Activated naive CD4-positive, alpha-beta T cell (primary cell): ENCODE measurements at places on chromosomes 11 and 22.

- no peak for DNase-seq
Measured at GRCh38 chr11:63910675-63911074, 6.3 kb downstream of the RCOR2 start.

GRCh38 chr11:33656768-33657167, 43.9 kb downstream of the C11orf91 start:
- DNase-seq = no peak

- no peak for DNase-seq
Measured at GRCh38 chr11:113384551-113384950, 3.0 kb upstream of the ANKK1 start.

GRCh38 chr11:103111400-103111799, 2.2 kb downstream of the DYNC2H1 start:
- no peak for DNase-seq

DNA sequence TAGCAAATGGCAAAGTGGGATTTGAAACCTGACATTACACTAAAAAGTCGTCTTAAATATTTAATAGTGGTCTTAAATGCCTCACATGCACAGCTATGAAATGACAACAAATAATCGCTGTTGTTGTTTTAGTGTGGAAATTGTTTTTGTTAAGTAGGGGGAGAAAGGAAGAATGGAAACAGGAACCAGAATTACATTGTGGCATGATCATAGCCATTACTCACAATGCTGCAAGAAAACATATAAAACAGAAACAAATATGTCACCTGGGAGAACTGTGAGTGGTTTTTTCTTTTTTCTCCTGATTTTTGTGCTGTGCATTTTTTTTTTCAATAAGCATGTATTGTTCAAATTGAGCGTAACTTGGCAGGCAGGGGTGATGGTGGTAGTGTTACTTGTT, 22.9 kb downstream of the FAM76B start:
- DNase-seq = no peak

GRCh38 chr11:119055901-119056300, 1.1 kb downstream of the HYOU1 start:
- DNase-seq = no peak

DNA sequence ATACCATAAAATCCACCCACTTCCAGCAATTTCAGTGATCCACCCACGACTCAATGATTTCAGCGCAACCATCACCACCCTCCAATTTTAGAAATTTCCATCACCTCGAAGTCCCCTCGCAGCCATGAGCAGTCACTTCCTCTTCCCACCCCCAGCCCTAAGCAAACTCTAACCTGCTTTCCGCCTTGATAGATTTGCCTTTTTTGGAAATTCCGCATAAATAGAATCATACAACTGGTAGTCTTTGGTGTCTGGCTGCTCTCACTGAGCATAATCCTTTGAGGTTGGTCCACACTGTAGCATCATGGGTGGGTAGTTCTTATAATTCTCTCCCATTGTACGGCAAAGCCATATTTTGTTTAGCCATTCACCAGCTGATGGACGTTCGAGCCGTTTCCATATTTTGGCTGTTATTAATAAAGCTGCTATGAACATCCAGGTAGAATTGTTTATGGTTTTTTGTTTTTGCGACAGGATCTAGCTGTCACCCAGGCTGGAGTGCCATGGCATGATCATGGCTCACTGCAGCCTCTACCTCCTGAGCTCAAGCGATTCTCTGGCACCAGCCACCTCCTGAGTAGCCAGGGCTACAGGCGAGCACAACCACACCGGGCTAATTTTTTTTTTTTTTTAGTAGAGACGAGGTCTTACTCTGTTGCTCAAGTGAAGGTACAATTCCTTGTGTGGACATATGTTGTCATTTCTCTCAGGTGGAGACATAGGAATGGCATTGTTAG, 16.0 kb downstream of the PIM3 start:
- no peak for DNase-seq

DNA sequence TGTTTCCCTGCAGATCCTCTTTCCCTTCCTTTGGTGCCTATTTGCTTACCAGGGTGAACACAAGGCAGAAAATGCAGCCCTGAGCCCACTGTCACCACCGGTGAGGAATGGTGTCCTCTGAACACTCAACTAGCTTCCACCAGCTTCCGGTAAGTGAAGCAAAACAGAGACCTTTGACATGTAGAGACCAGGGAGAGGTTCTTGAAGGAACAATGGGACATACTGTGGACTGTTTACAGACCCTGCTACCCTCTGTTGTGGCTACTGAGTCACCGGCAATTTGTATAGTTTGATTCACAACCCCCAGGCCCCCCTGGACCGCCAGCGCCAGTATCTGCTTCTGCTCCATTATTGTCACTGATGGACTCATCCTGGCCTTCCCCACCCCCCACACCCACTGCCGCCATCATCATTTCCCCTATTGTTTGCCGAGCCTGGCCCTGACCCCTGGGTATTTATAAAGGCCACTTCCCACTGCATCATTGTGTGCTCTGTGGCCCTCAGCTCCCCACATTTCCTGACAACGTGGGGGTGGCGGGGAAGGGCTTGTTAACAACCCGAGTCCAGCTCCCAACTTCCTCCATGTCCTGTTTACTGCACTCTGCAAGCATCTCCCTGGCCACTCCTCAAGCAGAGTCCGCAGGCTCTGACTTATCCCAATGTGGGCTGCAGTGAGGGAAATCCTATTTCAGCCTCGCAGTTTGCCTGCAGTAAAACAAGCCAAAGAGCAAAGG, 252.9 kb downstream of the ETS1 start:
- DNase-seq = no peak

- DNase-seq = no peak
Measured at GRCh38 chr11:130452940-130453339, 4.5 kb downstream of the ADAMTS15 start.

DNA sequence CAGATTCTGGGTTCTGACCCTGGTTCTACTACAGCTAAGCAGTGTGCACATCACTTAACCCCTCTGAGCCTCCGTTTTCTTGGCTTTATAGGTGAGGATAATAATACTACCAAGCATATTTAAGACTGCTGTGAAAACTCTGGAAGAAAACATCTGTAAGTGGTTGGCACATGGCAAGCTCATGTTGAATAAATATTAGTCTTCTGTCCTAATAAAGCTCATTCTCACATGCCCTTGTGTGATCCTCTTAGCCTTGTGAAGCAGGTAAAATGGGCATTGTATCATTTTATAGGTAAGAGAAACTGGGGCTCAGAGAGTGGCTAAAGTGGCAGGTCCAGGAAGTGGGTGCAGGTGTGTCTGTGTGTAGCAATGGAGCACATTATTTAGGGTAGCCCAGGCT, 8.5 kb downstream of the PKNOX2 start:
- no peak for DNase-seq

DNA sequence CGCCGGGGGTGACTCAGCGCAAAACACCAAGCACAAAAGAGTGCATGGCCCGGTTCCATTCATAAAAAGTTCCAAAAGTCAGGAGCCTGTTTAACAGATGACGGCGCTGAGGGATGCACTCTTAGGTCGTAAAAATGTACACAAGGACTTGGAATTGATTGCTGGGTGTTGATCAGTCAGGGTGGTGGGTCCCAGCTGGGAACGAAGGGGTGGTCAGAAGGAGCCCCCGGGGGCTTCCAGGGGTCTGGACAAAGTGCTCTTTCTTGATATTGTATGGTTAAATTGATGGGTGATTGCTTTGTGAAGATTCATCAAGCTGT, 20.7 kb downstream of the IFITM10 start:
- no peak for DNase-seq

GRCh38 chr11:77413850-77414460, 59.9 kb downstream of the PAK1 start:
- no peak for DNase-seq

DNA sequence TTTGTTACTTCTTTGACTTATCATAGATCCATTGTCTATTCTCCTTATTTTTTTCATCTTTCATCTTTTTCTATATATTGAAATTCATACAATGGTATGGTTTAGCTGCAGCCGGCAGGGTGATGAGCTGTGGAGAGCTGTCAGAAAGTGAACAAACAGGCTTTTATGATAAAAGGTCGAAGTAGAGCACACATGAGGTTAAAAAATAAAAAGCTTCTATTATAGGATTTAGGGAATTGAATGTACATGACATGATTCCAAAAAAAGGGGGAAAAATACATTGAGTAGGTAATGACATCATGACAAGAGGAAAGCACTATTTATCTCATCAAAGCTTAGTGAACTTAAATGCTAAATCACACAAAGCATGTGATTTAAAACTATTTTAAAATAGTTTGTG, 884.8 kb downstream of the METTL15 start:
- no peak for DNase-seq

GRCh38 chr22:38793317-38793716, 626 bp downstream of the DNAL4 start:
- DNase-seq = no peak

- no peak for DNase-seq
Measured at GRCh38 chr11:1091332-1092083, 16.8 kb downstream of the MUC2 start.

GRCh38 chr11:118914178-118914918, 11.4 kb downstream of the BCL9L start:
- no peak for DNase-seq

DNA sequence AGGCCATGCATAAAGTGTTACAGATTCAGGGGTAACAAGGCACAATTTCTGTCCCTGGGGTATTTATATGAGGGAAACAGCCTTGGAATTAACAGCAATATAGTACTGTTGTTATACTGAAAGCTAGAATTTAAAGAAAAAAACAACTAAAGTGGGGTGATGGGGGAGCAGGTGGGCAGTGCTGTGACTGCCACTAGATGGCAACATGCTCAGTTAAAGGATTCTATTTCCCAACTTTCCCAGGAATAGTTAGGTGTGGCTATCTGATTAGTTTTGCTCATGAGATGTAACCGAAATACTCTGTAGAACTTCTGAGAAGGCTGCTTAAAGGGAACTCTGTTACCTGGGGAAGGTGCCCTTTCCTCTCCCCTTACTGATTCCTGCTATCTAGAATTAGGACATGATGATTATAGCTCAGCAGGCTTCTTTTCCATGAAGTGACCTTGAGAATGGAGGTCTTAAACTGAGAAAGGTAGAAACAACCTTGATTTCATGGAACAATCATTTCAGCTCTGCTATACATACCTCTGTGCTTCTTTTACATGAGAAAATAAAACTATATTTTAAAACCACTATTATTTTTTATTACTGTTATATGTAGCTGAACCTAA, 102.6 kb downstream of the RELT start:
- no peak for DNase-seq

DNA sequence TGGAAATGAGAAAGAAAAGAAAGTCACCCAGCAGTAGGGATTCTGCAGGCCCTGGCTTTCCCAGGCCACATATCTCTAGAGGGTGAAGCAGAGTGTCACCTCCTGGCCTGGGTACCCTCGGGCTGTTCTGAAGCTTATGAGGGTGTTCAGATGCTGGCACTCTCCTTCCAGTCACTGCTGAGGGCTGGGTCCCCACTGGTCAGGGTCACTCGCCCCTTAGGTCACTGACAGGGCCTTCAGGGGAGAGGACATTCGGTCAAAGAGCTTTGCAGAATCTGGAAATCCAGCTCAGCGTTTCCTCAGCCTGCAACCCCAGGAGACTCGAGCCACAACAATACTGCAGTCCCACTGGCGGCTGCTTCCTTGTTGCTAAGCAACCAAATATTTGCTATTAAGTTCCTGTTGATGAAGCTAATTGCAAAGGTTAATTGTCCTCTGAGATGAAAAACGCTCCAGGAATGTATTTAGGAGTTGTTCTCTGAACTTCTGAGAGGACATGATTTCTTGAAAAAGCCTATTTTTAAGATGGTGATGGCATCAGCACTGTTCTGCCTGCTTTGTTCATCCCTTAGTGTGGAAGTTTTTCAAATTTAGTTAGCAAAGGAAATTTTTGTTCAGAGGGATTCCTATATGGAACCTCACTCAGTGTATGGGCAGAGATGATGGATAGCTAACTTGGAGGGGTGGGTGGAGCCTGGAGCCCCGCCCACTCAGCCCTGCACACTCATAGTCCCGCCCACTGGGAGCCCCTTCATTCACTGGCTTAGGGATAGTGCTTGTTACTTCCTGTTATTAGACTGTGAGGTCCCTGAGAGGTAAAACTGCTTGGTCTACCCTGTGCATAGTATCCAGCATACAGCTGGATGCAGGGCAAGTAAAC, 109.2 kb downstream of the CSNK2A3 start:
- no peak for DNase-seq

DNA sequence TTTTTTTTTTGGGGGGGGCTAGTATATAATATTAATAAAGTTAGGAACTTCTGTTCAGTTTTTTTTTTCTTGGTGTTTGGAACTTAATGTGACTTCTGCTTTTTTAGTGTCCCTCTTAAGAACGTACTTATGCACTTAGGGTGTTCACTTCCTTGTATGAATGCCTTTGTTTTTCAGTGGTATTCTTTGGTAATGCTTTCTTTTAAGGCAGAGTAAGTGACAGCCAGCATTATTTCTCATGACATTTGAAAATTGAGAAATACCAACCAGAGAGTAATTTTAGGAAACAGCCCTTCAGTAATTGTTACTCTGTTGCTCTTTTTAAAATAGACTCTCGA, 2.4 kb downstream of the GRK3 start:
- no peak for DNase-seq

DNA sequence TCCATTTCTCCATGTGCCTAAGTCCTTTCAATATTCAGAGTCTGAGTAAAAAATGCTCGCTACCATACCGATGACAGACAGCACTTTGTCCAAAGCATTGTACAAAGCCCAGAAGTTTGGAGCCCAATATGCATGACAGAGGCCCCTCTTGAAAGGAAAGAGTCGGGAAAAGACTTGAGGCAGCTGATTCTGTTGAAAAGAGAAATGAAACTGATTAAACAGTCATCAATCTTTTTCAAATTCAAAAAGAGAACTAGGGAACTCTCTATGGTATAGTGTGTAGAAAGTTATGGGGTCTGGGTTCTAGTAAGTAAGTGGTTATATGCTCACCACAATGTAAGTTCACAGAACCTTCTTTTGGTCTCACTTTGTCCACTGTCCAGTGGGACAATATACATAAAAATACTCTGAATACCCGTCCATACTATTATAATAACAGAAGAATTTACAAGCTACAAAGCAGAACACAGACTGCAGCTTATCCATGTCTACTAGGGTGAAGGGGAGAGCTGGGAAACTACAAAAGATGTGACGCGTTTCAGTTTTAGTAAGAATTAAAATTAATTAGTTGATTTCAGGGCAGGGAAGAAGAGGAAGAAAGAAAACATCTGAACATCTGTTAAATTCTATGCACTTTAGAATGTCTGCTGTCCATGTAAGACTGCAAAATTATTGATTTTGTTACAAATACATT, 26.7 kb downstream of the ALG8 start:
- DNase-seq = no peak

GRCh38 chr22:36442506-36443197, 38.8 kb downstream of the TXN2 start:
- DNase-seq = no peak

DNA sequence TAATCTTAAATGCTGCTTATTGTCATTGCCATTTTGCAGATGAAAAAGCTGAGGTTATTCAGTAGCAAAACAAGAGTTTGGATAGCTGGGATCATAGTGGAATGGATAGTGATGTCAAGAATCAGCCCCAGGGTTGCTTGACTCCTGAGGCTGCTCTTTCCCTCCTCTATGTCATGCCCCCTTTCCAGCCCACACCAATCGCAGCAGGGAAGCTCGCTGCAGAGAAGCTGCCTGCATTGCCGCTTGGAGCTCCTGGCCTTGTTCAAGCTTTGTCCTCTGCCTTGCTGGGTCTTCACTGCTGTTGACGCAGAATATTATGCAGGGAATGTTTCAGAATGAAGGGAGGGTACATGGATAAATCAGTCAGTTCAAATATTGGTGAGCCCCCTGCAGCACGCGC, 128.8 kb upstream of the RASSF10 start:
- no peak for DNase-seq

- DNase-seq = no peak
Measured at GRCh38 chr11:99960536-99960935, 726.6 kb upstream of the ARHGAP42 start.

- no peak for DNase-seq
Measured at GRCh38 chr11:86106916-86107315, 38.0 kb upstream of the PICALM start.
